ENCODE measurements at places on chromosomes 5 and 9.

GRCh38 chr5:124755565-124755964 lies 9.1 kb upstream of the ZNF608 start:
- no peak for DNase-seq

DNA sequence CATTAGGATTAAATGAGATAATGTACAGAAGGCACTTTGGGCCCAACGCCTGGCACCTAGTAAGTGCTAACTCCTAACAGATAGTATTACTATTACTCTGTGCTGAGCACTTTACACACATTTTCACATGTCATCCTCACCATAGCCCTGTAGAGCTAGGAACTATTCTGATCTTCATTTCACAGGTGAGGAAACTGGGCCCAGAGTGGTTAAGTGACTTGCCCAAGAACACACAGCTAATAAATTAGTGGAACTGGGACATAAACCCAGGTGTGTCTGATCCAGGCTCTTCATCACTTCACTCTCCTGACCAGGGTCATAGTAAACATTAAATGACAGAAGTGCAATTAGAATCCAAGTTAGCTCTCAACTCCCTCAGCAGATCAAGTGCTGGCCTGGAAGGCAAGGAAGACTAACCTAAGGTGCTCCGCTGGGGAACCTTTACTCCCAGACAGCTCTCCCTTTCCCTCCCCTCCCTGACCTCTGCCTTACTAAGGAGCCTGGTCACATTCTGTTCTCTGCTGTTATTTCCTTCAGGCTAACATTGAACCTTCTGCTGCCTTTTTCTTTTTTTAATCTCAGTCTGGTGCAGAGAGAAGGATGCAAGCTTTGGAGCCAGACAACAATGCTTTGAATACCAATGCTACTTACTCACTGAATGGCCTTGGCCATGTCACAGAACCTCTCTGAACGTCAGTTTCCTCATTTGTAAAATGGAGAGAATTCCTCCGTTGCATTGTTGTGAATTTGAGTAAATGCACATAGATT lies 4.1 kb upstream of the ADRA1B start:
- no peak for DNase-seq

DNA sequence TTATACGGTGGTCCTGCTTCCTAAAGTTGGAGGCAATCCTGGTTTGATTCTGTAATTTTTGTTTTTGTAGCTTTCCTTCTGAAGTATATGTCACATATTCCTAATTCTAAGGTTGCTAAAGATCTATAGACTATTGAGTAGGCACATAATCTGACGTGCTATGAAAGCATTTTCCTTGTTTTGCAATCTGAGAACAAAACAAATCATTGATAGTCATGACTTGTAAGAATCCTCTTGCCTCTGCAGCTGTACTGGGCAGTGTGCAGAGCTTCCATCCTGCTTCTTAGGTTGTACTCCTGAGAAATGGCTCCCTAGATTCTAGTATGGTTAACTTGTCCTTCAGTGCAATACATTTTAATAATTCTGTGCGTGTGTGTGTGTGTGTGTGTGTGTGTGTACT lies 35.4 kb downstream of the SEMA6A start:
- DNase-seq, result no peak

- no peak for DNase-seq
Measured at GRCh38 chr5:164487939-164488338, 982.5 kb downstream of the MAT2B start.

DNA sequence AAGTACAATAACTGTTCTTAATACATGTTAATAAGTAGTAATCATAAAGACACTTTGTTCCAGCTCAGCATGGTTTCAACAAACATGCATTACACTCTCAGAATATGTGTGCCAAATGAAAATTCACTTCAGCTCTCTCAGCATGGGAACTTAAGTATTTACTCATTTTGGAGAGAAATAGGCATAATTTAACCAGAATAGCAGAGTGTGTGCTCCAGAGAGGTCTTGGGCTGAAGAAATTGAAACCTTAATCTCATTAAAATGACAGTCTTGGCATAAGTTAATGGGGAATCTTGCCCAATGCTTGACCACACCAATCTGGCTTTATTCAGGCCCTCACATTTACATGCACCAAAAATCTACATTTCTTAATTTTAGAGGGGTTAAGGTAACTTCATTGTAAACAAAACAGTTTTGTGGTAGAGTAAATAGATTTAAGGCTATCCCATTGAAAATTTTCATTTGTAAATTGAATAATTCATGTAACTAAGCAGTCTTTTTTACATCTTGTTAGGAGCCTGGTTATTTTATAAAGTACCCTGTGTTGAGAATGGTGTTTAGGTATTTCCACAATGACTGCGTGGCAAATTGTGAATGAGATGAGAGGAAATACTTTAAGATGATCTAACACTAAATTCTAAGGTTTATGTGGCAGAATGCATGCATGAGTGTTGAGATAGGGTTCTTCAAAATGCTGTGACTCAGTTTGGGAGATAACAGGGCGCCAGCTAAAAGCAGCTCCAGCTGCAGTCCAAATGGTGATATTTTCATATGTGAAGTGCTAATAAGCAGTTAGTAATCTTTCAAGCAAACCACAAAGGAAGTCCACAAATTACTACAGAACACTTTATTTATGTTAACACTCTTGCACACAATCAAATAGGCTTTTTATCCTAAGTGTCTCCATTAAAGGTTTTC lies 11.3 kb upstream of the LOX start:
- no peak for DNase-seq

GRCh38 chr5:161278739-161279660 lies 267.5 kb downstream of the GABRB2 start:
- no peak for DNase-seq

- DNase-seq, result no peak
Measured at GRCh38 chr5:11182441-11183080, 421.5 kb upstream of the DAP start.

GRCh38 chr5:14872070-14872989 lies 752 bp upstream of the ANKH start:
- DNase-seq, result peak; percentile 66

- no peak for DNase-seq
Measured at GRCh38 chr9:134563397-134563796, 78.2 kb upstream of the COL5A1 start.

DNA sequence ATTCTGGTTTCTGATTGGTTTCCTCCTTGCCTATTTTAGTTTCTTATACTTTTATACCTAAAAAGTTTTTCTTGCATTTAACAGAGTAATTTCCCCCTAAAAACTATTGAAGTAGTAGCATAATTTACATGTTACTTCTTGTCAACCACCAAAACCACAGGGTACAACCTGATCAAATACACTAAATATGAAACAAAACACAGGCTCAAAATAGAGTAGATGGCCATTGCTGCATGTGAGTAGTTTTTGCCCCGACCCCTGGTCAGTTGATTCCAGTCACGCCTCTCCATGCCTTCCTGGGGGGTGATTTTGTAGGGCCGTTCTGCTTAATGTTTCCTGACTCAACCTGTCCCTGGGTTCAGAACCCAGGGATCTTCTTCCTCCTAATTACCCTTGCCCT lies 101.8 kb downstream of the TLE4 start:
- no peak for DNase-seq

DNA sequence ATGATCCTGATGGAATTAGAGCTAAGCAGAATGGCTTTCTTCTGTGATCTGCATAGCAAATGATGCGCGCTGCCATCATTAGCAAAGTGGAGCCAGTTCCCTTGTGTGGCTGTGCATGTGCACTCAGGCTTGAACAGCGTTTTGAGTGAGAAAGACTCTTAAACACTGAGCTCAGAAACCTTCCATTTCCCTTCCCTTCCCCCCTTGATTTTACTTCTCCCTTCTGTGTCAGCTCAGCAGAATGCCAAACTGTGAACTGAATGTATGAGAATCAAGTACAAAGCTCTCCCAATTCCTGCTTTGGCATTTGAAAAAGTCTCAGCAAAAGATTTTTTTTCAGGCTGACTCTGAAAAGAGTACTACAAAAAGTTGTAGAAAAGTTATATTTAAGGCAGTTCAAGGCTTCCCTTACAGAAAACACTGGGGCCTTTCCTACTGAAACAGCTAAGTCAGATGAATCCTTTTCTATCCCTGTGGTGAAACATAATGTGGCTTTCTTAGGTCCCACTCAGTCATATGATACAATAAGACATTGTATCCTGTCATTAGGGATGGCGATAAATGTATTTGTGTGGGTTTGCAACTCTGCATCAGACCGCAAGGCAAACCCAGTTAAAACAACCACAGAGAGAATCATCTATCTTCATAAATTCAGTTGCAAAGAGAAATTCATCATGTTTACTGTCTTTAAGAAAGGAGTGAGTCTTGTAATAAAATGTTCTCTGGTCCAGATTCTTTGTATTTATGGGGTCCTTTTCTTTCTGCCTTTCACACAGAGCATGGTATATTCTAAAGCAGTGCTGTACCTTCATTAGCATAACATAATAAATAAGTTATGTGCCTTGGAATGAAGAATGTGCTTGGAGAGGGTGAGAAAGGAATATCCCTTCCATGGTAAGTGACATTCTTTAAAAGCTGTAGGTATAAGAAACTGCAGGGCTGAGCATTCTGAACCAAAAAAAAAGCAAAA lies 222.6 kb downstream of the CAAP1 start:
- no peak for DNase-seq

- peak; percentile 21 for DNase-seq
Measured at GRCh38 chr5:78985725-78986223, 664 bp upstream of the ARSB start.

DNA sequence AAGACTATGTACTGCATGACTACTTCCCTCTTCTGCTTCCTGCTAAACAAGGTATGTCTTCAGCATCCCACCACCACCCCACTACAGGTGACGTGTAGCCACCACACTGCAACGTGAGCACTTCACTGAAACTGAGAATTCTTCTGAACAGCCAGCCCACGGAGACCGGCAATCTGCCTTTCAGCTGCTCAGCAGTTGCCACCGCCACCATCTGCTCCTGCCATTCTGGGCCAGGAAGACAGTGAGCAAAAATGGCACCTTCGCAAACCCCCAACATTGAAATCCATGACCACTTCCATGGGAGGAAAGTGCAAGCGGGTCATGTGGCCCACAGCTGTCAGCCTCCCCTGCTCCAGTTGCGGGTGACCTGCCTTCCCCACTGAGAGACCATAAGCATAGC lies 443.4 kb upstream of the ST8SIA4 start:
- DNase-seq, result no peak

- DNase-seq, result no peak
Measured at GRCh38 chr9:93650448-93650847, 74.1 kb downstream of the PHF2 start.

DNA sequence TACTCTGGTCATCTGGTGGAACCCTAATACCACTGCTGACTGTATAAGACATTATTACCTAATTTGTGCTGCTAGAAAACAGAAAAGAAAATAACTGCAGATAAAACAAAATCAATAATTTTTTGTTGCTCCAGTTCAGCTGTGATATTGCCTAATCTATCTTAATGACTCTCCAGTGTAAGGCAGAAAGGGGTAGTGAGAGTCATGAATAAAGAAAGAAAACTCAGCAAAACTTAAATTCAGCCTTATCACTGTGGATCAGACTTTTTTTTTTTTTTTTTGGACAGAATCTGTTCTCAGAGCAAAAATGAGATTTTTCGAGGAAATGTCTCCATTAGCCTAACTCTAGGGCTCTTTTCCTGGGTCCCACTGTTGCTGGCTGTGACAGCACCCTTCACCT lies 1.1 kb upstream of the DOCK2 start:
- DNase-seq, result no peak

DNA sequence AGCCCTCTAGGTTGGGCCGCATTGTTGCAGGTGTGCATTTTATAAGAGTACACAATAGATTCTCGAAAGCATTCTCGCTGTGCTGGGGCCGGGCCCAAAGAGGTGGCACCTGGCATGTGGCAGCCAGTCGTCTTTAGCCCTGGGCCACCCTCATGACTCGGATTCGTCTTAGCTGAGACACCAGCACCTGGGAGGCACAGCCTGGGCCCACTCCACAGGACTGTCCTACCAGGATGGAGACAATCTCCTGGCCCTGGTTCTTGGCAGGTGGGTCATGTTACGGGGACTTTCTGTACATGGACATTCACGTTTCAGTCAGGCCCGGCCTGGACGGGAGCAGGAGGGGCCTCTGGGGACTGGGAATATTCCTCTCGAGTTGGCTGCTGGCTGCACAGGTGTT lies 212.5 kb downstream of the FANCC start:
- DNase-seq, result no peak

DNA sequence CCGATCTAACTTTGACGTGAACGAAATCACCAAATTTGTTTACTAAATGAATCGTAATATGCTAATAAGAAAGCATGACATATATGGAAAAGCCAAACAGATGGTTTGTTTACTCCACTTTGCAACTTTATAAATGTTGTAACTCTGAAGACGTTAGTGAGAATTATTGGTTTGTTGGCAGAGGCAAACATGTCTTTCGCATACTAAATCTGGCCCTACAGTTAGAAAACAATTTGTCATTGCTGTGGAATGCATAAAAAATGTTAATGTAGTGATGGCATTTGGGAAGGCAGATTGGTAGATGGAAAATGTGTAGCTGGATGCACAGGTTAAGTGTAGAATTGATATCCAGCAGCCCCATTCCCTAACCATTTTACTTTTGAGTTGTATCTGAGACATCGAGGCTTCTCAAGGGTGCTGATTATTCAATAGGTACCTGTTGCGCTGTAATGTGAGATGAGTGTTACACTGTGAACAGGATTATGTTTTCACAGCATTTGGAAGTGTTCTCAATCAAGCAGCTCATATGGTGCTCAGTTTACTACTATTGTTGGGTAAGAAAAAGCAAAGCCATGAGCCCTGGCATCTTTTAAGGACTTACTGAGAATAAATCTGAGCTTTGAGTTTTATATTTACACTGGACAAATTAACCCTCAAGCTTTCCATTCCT lies 444.8 kb downstream of the BNC2 start:
- DNase-seq, result no peak

GRCh38 chr9:22241024-22241423 lies 205.6 kb upstream of the DMRTA1 start:
- DNase-seq, result no peak

GRCh38 chr9:137300567-137301080 lies 1.4 kb downstream of the NRARP start:
- DNase-seq, result no peak

GRCh38 chr9:69308206-69308931 lies 16.6 kb upstream of the ENTREP1 start:
- no peak for DNase-seq

DNA sequence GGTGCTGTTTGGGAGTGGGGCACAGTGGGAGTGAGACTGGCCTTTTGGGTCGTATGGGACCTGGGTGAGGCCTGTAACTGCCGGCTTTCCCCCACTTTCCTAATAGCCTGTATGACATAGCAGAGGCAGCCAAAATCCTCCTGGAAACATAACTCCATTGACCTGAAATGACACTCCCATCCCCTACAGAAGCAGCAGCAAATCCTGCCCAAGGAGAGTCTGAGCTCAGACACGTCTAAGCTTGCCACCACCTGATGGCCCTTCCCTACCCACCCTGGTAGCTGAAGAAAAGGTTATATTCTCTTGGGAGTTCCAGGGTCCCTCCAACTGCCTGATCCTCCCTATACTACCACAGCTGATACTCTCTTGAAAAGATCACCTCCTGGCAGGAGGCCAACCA lies 179.8 kb upstream of the ARRDC3 start:
- DNase-seq, result no peak

GRCh38 chr5:96927008-96927407 lies 8.9 kb upstream of the LNPEP start:
- DNase-seq, result no peak

Data from stimulated activated CD4-positive, alpha-beta T cell treated with anti-CD3 and anti-CD28 coated beads, Interleukin-12 subunit alpha, Interleukin-12 subunit beta, amount 100 ng/mL, for 24 hours (primary cell).